ENCODE measurements at places on chromosomes 6 and 20.

DNA sequence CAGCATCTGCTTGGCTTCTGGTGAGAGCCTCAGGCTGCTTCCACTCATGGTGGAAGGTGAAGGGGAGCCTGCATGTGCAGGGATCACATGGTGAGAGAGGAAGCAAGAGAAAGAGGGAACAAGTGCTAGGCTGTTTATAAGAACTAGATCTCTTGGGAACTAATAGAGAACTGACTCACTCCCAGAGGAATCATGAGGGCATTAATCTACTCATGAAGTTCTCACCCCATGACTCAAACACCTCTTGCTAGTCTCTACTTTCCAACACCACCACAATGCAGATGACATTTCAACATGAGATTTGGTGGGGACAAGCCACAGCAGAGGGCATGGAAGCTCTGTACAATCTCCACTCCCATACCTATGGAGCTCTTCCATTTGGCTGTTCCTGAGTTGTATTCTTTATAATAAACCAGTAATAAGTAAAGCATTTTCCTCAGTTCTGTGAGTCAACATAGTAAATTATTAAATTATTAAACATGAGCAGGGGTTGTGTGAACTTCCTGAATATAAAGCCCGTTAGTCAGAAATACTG, 524.1 kb upstream of the NRSN1 start:
- no peak for DNase-seq

DNA sequence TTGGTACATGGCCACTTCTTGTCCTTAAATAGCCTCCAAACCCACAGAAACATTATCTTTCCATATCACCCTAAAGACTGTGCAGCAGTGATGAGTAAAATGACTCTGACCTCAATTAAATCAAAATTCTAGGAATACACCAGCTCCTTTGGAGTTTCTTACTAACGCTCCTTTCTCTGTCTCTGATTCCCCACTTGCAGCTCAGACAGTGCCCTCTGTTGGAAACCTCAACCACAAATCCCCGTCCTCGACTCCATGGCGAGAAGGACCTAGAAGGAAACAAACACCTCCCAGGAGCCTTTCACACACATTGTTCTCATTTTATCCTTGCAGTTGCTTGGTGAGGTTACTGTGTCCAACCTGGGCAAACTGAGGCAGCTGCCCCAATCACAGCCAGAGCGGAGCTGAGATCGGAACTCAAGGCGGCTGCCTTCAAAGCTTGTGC, 17.7 kb upstream of the PARD6B start:
- no peak for DNase-seq

GRCh38 chr6:144415014-144415413, 129.9 kb downstream of the UTRN start:
- DNase-seq = no peak

GRCh38 chr20:19114410-19114809, 98.0 kb upstream of the SLC24A3 start:
- DNase-seq = no peak

DNA sequence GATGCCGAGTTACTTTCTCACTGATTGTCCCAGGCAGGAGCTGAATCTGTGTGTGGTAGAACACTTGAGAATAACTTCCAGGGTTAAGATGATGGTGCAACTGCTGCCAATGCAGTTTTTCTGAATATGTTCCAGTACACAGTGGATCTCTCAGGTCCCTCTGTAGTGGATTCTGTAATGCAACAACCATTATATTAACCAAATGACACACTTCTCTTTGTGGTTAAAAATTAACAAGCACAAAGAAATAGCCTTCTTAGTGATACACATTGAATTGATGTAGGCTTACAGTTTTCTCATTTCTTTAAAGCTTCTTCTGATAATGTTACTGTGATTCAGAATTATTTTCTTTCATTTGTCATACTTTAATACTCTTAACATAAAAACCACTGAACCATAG, 383.8 kb downstream of the ADGRB3 start:
- no peak for DNase-seq

DNA sequence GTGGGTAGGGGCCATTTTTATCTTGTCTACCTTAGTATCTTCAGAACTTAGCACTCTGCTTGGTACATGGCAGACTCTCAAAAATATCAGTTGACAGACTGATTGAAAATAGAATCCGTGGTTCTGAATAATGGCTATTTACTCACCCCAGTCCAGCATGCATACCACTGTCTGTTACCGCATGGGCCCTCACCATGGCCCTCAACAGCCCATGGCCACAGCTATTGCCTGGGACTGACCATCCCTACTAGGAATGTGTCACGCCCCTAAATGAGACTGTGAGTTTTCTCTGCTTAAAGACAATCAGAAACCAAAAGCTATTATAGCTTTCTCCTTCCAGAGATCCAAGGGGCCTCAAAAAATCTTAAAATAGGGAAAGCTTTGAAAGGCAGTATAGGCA, 207.7 kb downstream of the ATXN1 start:
- DNase-seq = no peak

GRCh38 chr6:44386929-44387345, 569 bp upstream of the CDC5L start:
- DNase-seq = no peak

GRCh38 chr6:4777394-4777935, 1.3 kb downstream of the CDYL start:
- no peak for DNase-seq
